ENCODE measurements at places on chromosomes 6 and 20. TPM values are rescaled to one million over a fixed set of nuclear protein-coding genes. Genes with fewer than 3 reads are reported as not detected.

- H3K27ac ChIP-seq: peak overlapping the region; percentile 91
- no peak for DNase-seq
- peak overlapping the region; percentile 26 for H3K4me3 ChIP-seq
- H3K36me3 ChIP-seq: no peaks in the 10 kb centered on the region
These were observed 76.7 kb downstream of the FOXC1 start for GRCh38 chr6:1686117-1687098.

- H3K4me3 ChIP-seq: no peak overlapping the region
- no peak overlapping the region for H3K27ac ChIP-seq
- H3K4me1 ChIP-seq: peaks cover 6% of the 10 kb centered on the region
- no peak for DNase-seq
These were observed 210.9 kb downstream of the TBX18 start for GRCh38 chr6:84553527-84553926.

GRCh38 chr6:158769771-158770432 lies 49.3 kb downstream of the EZR start:
- no peaks in the 10 kb centered on the region for H3K27me3 ChIP-seq
- H3K4me1 ChIP-seq: peaks cover 5% of the 10 kb centered on the region
- no peak overlapping the region for H3K4me3 ChIP-seq
- peaks cover 58% of the 10 kb centered on the region for H3K36me3 ChIP-seq
- H3K27ac ChIP-seq: no peak overlapping the region

DNA sequence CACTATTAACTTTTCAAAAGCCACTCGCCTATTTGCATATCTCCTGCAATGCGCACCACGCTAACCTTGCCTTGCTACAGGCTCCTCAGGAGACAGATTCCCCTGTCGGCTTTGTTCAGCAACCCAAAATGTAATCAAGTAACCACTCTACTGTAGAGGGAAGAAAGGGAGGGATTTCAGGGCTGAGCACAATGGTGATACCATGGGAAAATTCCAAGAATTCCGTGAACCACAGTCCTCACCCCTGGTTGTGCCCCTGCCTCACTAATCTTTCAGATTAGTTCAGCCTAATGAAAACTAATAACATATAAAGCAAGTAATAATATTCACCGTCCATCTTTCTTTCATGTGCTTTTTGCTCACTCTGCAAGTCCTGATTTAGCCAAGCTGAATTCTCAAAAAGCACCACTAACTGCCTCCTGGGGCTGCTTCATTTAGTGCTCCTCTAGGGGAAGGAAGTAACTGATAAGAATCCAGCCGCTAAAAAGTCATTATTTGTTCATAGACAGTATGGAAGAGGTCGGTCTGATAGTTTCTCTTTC lies 6.6 kb downstream of the CITED2 start:
- DNase-seq: no peak
- H3K4me3 ChIP-seq: peak overlapping the region; percentile 0
- H3K27me3 ChIP-seq: no peaks in the 10 kb centered on the region
- peak overlapping the region; percentile 80 for H3K27ac ChIP-seq
- H3K4me1 ChIP-seq: peaks cover 46% of the 10 kb centered on the region

DNA sequence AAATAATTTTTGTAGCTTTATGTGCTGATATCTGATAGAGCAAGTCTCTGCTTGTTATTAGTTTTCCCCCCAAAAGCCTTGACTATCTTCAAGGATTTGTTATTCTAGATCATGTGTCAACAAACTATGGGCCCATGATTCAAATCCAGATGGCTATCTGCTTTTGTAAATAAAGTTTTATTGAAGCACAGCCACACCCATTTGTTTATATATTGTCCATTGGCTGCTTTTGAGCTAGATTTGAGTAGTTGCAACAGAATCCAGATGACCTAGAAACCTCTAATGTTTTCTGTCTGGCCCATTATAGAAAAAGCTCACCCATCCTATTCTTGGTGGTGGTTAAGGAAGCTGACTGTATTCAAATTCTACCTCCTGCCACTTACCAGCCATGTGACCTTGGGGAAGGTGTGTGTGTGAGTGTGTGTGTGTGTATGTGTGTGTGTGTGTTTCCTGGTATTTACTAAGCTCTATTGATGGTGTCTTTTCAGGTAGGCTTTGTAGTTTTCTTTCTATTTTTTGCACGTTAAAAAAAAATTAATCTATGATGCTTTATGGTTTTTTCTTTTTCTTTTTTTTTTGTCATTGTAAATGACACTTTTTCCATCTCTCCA lies 1.3 kb upstream of the GTSF1L start:
- H3K36me3 ChIP-seq: no peaks in the 10 kb centered on the region
- peaks cover 18% of the 10 kb centered on the region for H3K27me3 ChIP-seq
- no peak overlapping the region for H3K27ac ChIP-seq
- H3K4me3 ChIP-seq: no peak overlapping the region
- no peaks in the 10 kb centered on the region for H3K4me1 ChIP-seq
- DNase-seq: no peak

DNA sequence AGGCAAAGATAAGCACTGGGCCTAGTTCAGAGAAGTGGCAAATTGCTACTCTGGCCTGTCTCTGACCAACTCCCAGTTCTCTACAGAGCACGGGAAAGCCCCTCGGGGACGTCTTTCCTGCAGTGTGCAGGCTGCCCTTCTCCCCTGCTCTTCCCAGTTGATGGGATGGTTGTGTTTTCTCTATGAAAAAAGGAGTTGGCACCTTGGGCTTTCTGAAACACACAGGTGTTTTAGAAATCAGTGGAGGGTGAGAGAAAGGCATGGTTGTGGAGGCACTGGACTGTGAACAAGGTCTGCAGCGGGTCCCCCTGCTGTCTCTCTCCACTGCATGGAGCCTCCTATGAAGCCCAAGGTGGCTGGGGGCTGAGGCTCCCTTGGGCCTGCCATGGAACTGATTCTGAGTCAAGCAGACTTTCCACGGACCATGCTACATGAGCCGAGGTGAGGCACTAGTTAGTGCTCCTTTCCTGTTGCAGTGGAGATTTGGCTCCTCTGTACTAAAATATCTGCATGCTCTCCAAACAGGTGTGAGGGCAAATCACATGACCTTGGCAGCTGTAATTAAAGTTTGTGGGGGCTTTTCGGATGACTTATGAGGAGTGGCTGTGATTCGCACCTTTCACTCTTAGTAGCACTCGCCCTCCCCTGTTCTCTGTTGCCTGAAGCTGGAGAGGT lies 16.3 kb downstream of the GTSF1L start:
- H3K27me3 ChIP-seq: no peaks in the 10 kb centered on the region
- no peak overlapping the region for H3K27ac ChIP-seq
- H3K4me1 ChIP-seq: no peaks in the 10 kb centered on the region
- peaks cover 16% of the 10 kb centered on the region for H3K36me3 ChIP-seq

- H3K27me3 ChIP-seq: no peaks in the 10 kb centered on the region
- H3K4me3 ChIP-seq: no peak overlapping the region
- peaks cover 18% of the 10 kb centered on the region for H3K4me1 ChIP-seq
- DNase-seq: no peak
- no peak overlapping the region for H3K27ac ChIP-seq
These were observed 45.8 kb downstream of the EPM2A start for GRCh38 chr6:145689529-145689928.

DNA sequence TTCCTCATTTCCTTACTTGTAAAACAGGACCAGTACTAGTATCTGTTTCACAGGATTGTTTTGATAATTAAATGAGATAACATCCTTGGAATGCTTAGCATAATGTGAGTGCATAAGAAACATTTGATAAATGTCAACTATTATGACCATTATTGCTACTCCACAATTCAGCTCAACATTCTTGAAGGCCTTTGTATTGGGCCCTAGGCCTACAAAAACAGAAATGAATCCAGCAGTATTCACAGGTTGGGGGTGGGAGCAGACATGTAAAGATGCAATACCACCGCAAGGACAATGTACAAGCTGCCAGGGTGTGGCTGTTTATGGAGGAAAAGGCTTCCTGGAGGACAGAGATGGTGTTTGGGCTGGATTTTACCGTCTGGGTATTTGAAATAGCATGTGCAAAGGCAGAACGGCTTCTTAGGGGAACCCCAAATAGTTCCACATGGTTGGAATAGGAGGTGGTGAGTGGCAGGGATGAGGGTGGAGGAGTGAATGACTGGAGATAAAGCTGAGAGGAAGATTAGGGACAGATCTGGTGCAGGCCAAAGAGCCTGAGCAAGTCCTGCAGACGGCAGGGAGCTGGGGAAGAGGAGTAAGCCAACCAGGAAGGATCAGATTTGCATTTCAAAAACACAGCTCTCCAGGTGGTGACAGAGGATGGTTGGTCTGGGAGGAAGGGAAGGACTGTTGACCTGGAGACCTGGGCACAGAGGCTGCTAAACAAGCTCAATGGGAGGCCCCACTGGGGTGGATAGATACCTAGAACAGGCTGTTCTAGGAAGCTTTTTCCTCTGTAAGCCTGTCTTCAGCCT lies 57.0 kb upstream of the EPB41L1 start:
- H3K4me3 ChIP-seq: no peak overlapping the region
- H3K4me1 ChIP-seq: peaks cover 47% of the 10 kb centered on the region
- DNase-seq: no peak
- H3K27me3 ChIP-seq: no peaks in the 10 kb centered on the region
- no peaks in the 10 kb centered on the region for H3K36me3 ChIP-seq

GRCh38 chr6:155604991-155605390 lies 149.4 kb upstream of the NOX3 start:
- DNase-seq: no peak
- H3K4me1 ChIP-seq: no peaks in the 10 kb centered on the region
- H3K27ac ChIP-seq: no peak overlapping the region
- no peak overlapping the region for H3K4me3 ChIP-seq
- H3K27me3 ChIP-seq: peaks cover 2% of the 10 kb centered on the region
- no peaks in the 10 kb centered on the region for H3K36me3 ChIP-seq

GRCh38 chr20:18504479-18505060 lies 3.2 kb upstream of the SEC23B start:
- peaks cover 21% of the 10 kb centered on the region for H3K4me1 ChIP-seq
- H3K27me3 ChIP-seq: peaks cover 8% of the 10 kb centered on the region
- DNase-seq: no peak
- no peak overlapping the region for H3K27ac ChIP-seq

GRCh38 chr6:92942549-92942948 lies 476.8 kb downstream of the EPHA7 start:
- DNase-seq: no peak
- no peaks in the 10 kb centered on the region for H3K4me1 ChIP-seq
- no peak overlapping the region for H3K4me3 ChIP-seq

DNA sequence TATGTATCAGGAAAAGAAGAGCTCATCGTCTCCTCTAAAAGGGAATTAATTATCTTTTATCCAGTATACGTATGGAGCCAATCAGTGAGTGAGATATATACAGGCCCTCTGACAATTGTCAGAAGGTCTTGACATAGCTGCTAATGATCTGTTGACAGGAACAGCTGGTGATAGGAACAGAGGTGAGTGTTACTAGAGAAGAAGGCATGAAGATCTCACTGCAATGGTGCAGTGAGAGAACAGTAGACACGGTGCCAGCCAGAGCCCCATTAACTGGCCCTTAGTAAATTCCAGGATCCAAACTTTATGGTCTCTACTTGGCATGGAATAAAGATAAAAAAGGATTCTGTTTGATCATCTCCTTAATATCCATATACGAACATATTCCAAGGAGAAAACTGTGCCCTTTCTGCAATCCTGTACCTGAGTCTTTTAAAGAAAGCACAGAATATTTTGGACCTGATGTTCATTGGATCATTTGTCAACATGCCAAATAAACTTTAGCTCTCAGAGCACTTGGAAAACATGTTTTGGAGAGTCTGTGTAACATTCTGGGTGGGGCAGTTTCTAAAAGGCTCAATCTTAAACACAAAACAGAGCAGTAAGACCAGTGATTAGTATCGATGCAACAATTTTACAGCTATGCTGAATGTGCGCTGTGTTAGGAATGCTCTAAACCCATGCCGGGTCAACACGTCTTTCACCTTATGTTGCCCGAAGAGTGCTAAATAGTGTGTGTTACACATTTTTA lies 135.8 kb upstream of the CITED2 start:
- H3K27ac ChIP-seq: no peak overlapping the region
- peaks cover 17% of the 10 kb centered on the region for H3K4me1 ChIP-seq
- no peak for DNase-seq
- H3K27me3 ChIP-seq: no peaks in the 10 kb centered on the region
- H3K36me3 ChIP-seq: no peaks in the 10 kb centered on the region
- no peak overlapping the region for H3K4me3 ChIP-seq

DNA sequence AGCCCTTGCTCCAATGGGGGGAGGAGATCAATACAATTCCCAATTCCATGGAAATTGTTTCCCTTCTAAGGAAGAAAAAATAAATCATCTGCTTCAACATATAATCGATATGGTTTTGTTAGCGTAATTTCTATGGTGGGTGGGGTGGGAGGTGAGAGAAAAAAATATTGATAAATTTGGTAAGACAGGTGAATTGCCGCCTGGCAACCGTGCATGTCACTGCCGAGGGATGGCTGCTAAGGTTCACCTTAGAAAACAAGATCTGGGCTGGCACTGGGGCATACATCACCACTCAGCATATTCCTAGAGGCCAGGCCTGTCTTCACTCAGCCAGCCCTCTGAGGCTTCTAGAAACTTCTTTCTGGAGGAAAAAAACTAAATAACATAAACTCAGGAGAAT lies 104.1 kb downstream of the ZNF217 start:
- no peak overlapping the region for H3K27ac ChIP-seq
- DNase-seq: no peak
- peaks cover 6% of the 10 kb centered on the region for H3K4me1 ChIP-seq
- H3K4me3 ChIP-seq: no peak overlapping the region

GRCh38 chr6:166143011-166143410 lies 24.6 kb downstream of the TBXT start:
- H3K27ac ChIP-seq: no peak overlapping the region

- H3K4me3 ChIP-seq: no peak overlapping the region
- peaks cover 2% of the 10 kb centered on the region for H3K36me3 ChIP-seq
These were observed 118.2 kb upstream of the RIPOR2 start for GRCh38 chr6:25053875-25054371.

DNA sequence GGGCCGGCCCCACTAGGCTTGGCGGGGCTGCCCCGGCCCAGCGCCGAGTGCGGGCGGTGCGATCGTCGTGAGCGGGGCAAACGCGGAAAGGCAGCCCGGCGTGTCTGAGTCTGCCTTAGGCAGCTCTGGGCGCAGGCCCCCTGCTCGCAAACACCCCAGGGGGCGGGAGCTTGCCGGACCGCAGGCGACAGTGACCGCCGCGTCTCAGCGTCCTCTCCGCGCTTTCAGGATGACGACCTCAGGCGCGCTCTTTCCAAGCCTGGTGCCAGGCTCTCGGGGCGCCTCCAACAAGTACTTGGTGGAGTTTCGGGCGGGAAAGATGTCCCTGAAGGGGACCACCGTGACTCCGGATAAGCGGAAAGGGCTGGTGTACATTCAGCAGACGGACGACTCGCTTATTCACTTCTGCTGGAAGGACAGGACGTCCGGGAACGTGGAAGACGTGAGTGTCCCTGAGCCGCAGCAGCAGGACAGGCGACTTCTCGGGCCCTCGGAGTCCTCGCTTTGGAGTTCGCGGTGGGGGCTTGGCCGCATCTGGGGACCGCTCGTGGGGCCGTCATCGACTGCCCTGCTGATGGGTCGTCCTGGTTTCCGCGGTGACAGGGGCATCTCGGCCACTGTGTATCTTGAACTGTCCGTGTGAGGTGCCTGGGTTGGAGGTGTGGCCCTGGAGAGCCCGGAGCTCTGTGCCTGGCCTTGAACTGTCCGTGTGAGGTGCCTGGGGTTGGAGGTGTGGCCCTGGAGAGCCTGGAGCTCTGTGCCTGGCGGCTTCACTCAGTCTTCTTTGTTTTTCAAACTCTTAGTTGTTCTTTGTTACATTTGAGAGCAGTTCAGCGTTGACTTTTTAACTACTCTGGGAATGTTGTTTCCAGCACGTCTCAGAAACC lies 786 bp downstream of the ADRM1 start:
- DNase-seq: no peak
- no peaks in the 10 kb centered on the region for H3K27me3 ChIP-seq
- peaks cover 3% of the 10 kb centered on the region for H3K36me3 ChIP-seq
- peak overlapping the region; percentile 76 for H3K27ac ChIP-seq
- peak overlapping the region; percentile 89 for H3K4me3 ChIP-seq
- H3K4me1 ChIP-seq: peaks cover 23% of the 10 kb centered on the region

ARMC2 gene
- total RNA-seq: 7.6 TPM

B3GAT2 gene
- not detected for total RNA-seq

IRAK1BP1 gene
- 2.9 TPM for total RNA-seq

SRSF12 gene
- 3.7 TPM for total RNA-seq

LY6G5B gene
- total RNA-seq: 14.0 TPM

GPLD1 gene
- 2.4 TPM for total RNA-seq

RHAG gene
- not detected for total RNA-seq
